Naive thymus-derived CD8-positive, alpha-beta T cell (primary cell): ENCODE measurements at places on chromosomes 6 and 20. TPM values are rescaled to one million over a fixed set of nuclear protein-coding genes. Genes with fewer than 3 reads are reported as not detected.

- DNase-seq: no peak
Measured at GRCh38 chr20:60870040-60870439, 382.0 kb upstream of the CDH4 start.

- DNase-seq: no peak
Measured at GRCh38 chr6:118307581-118307980, 240.5 kb upstream of the PLN start.

DNA sequence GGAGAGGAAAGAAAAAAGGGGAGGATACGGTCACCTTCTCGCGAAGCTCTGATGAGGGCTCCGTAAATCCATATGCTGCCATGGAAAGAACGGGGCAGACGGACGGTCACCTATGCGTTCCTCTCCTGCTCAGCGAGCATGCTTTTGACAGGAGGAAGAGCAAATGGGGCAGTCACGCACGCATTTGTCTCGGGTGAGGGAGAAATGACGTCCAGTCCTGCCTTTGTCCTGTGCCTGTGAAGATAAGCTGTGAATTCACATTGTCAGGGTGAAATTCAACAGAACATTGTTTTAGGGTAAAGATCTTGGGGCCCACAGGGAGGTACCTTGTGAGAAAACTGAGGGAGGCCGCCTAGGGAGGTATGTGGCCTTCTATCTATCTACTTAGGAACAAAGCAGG lies 83.8 kb downstream of the IRF4 start:
- no peak for DNase-seq

GRCh38 chr6:74807674-74808073 lies 398.2 kb downstream of the COL12A1 start:
- DNase-seq: no peak

DNA sequence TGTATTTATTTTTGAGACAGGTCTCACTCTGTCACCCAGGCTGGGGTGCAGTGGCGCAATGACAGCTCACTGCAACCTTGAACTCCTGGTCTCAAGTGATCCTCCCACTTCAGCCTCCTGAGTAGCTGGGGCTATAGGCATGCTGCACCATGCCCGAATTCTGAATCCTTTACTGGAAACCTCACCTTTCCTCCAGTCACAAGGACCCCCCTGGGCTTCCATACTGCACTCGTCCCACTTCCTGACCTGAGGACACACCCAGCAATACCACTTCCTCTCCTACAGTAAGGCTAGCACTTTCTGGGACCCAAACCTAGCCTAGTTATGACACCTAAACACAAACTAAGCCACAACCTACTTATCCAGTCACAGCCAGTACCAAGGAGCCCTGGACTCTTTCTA lies 68.2 kb downstream of the FAM217A start:
- DNase-seq: peak; percentile 14

- DNase-seq: no peak
Measured at GRCh38 chr6:40438246-40438887, 148.8 kb downstream of the LRFN2 start.

- no peak for DNase-seq
Measured at GRCh38 chr6:125759184-125759902, 9.9 kb downstream of the HEY2 start.

GRCh38 chr6:170561555-170561954 lies 7.4 kb downstream of the TBP start:
- no peak for DNase-seq

GRCh38 chr6:4775494-4776130 lies 592 bp upstream of the CDYL start:
- DNase-seq: peak; percentile 76

DNA sequence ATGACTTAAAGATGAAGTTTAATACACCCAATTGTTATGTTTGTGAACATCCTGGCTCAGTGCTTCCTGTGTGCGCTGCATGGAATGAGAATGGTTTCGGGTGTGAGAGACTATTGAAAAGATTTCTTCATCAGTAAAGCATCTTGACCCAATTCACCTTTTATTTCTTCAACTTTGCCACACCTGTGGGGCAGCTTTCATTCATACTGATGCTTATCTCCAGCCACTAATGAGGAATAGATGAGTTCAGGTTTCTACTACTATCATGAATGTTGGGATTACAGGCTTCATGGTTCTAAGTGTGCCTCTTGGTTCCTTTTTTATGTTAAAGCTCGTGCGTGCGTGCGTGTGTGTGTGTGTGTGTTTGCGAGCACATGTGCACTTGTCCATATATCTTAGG lies 373.7 kb upstream of the SOX4 start:
- DNase-seq: no peak

- DNase-seq: no peak
Measured at GRCh38 chr6:32327103-32327502, 44.6 kb downstream of the TSBP1 start.

DNA sequence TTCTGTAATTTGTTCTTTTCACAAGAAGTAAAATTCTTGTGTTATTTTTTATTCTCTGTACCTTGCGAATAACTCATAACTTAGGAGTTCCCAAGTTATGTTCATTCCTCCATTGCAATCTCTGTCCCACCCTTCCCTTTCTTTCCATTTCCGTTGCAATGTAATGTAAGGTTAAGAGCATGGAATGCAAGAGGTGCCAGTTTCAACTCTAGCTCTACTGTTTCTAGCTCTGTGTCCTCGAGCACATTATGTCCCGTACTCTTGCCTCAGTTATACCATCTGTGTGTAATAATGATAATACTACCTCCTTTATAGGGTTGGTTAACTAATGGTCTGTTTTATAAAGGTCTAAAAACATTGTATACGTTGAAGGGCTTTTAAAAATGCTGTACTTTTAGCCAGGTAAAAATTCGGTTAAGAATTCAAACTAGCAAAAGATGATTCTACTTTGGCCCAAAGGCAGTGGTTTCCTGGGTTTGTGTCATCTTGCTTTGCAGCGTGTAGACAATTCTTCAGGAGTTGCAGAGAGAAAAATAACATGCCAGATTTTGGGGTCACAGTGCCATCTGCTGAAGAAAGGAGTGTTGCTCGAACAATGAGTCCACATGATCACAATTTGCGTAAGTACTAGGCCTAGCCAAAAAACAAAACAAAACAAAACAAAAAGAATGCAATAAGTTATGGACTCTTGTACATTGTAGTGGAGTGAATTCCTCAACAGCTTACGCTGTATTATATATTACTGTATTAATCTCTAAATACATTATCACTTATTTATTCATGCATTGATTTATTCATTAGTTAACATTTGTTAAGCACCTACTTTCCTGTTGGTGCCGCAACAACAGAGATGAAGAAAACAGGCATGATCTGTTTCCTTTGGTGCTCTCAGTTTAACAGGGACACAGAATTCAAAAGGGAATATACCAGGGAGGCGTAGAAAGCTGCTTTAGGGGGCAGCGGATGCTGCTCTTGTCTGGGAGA lies 10.0 kb upstream of the PFDN4 start:
- no peak for DNase-seq

DNA sequence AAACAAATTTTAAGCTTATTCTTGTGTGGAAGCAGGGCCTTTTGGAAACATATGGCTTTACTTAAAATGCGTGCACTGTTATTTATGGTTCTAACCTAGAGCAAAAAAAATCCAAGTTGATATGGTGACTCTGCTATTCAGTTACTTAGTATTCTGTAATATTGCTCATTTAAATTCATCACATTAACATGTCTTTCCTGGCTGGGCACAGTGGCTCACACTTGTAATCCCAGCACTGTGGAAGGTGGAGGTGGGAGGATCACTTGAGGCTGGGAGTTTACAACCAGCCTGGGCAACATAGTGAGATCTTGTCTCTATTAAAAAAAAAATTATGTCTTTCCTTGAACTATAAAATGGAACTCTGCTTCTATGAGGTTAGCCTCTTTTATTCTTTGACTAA lies 57.8 kb upstream of the SDHAF4 start:
- DNase-seq: no peak

DNA sequence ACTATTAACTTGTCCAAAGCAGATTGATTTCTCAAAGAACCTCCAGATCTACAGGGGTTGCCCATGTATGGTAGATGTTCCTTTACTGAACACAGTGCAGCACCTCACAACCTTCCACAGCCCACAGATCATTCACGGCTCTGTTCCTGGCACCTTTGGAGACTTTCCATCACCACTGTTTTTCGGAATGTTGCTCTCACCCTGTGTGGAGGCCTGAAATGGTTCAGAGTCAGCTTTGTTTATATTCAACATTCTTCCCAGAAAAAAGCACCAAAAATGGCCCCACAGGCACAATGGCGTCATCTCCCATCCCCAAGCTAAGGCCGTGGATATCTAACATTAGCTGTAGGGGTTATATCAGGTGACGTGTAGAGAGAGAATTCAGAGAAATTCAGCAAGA lies 74.7 kb downstream of the DHX35 start:
- no peak for DNase-seq

GRCh38 chr6:132322398-132322797 lies 78.9 kb downstream of the MOXD1 start:
- DNase-seq: no peak

DNA sequence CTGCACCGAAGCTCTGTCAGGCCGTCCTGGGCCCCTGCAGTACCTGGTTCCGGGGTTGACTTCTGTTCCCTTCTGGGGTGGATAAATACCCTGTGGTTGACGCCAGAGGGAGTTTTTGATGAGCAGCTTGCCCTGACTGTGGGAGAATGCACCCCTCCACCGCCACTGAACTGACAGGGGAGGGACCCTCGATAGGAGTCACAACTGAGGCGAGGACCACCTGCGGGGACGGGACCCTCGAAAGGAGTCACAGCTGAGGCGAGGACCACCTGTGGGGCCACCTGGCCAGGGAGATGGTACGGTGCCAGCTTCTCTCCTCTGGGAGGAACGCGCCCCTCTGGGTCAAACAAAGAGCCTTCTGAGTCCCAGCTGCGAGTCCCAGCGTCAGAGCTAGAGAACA lies 100.1 kb upstream of the FRMD1 start:
- no peak for DNase-seq

DNA sequence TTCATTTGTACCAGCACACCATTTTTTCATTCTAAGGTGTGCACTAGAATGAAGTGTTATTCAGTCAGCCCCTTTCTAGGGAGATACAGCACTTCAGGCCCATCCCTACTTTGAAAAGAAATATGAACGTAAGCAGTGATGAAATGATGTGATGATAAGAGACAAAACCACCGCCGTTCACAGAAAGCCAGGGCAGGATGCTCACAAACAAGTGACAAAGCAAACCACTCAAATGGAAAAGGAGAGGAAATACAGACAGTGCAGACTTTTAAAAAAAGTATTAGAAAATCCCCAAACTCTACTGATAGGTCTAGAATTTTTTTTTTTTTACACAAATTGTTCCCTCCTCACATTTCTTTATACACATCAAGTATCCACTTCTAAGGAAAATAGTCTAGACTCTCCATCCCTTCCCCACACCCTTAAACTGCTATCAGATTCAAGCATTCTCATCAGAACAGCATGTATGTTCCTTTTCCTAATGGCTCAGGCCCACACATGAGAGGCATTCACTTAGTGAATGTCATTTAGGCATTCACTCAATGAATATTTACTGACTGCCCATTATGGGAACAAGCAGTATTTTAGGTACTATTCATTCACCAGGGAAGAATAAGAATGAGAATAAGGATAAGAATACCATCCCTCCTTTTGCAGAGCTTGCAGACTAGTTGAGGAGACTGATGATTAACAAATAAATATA lies 243.5 kb downstream of the GMPR start:
- peak; percentile 91 for DNase-seq

DNA sequence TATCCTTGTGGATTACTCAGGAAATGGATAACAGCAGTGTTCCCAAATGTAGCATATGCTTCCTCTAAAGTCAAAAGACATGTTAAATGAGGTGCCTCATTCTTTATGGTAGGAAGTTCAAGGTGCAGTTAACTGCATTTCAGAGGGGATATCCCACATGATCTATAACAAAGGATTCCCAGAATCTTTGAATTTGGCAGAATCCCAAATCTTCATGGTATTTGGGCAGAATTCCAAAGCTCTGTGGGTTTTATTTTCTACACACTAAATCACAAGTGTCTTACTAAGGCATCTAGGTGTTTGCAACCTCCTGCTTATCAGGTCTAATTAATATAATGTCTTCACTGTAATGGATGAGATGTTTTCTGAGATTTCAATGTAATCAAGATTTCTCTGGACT lies 364.3 kb upstream of the MAN1A1 start:
- no peak for DNase-seq

DNA sequence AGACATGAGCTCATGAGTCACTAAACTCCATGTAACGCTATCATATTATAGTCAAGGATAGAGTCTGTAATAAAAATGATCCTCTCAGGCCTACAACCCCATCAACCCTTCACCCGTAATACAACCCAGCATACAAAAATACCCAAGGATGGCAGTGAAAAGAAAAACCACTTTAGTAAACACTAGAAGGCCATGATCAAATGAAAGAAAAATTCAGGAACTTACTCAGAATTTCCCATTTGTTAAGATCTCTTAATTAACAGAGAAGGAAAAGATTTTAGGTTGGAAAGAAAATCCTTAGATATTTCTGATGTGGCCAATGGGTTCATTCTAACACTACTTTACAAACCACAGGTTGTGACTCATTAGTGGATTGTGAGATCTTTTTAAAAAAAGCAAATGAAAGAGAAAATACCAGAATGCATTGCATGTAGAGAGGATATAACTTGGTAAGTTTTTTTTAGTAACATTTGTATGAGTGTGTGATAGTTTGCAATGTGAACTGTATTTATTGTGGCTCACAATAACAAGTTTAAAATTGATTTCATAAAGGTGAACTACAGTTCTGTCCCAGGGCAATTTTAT lies 8.0 kb upstream of the UBE2J1 start:
- no peak for DNase-seq

DNA sequence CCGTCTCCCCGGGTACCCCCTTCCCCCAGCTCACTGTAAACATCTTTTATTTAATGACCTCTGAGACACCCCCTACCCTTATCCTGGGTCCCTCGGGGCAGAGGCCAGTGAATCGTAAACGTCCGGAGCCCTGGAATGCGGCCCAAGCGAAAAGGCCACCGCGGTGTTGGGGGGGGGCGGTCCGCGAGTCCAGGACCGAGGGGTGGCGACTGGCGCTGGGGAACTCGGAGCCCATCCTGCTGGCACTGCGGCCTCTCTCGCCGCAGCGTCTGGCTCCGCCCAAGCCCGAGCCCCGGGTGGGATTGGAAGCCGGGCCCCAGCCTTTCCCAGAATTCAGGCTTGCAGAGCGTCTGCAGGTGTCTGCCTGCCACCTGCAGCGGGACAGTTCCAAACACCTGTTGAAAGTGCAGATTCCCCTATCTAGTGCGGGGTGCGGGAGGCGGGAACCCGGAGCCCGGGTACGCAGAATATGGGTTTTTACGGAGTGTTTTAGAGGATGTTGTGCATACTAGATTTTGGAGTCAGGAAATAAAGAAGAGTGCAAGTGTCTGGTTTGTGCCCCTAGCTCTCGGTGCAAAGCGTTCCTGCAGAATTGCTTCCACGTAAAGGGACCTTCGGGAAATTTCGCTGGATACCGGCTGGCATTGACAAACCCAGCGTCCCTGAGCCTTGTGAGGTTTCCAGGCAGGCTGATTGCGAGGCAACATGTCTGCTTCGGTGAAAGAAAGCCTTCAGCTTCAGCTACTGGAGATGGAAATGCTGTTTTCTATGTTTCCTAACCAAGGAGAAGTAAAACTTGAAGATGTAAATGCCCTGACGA lies 800 bp downstream of the RWDD2A start:
- DNase-seq: peak; percentile 18

GRCh38 chr6:101125380-101125971 lies 244.3 kb upstream of the ASCC3 start:
- no peak for DNase-seq

- DNase-seq: no peak
Measured at GRCh38 chr20:47699818-47700217, 85.5 kb downstream of the SULF2 start.

CPXM1 gene
- total RNA-seq: 0.39 TPM

GPLD1 gene
- 1.6 TPM for total RNA-seq

PCSK2 gene
- total RNA-seq: not detected

DOK5 gene
- total RNA-seq: not detected

MRAP2 gene
- not detected for total RNA-seq

SASH1 gene
- not detected for total RNA-seq

MEP1A gene
- not detected for total RNA-seq

GNMT gene
- 1.9 TPM for total RNA-seq

VGLL2 gene
- not detected for total RNA-seq
